ENCODE measurements at places on chromosomes 2 and 18. TPM values are rescaled to one million over a fixed set of nuclear protein-coding genes. Genes with fewer than 3 reads are reported as not detected.

The XRCC5 gene
- 175 TPM for total RNA-seq

The MOGAT1 gene
- total RNA-seq: not detected

The ST6GAL2 gene
- 1.2 TPM for total RNA-seq

The CXCR2 gene
- 1.1 TPM for total RNA-seq

The YPEL5 gene
- 104 TPM for total RNA-seq

The MALL gene
- 672 TPM for total RNA-seq

The LRP2 gene
- total RNA-seq: not detected

The REEP1 gene
- 6.1 TPM for total RNA-seq

The CROCC2 gene
- total RNA-seq: 0.19 TPM

The SOX11 gene
- 0.12 TPM for total RNA-seq

The MAPRE3 gene
- total RNA-seq: 36.1 TPM

The LYPD1 gene
- not detected for total RNA-seq

Measured in mucosa of descending colon (tissue), 3 donors.